ENCODE measurements at places on chromosomes 5 and 9.
A peak's percentile ranks its signal among the peaks of the same experiment; 100 is the strongest.

DNA sequence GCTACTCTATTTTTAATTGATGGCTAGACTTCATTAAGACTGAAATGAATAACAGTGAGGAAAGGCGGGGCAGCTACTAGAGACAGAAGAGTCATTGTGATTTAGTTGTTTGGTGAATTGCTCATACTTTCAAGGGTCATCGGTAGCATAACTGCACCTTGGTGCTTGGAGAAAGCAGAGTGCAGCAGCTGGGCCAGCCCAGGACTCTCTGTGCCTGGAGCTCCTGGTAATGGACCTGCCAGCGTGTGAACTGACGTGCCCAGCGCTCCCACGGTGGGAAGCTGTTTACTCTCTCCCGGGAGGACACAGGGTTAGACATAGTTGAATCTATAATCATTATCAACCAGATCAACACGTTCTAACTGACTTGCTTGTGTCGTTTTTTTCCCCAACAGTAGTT is 42.9 kb downstream of the LURAP1L start:
- no peak for DNase-seq

DNA sequence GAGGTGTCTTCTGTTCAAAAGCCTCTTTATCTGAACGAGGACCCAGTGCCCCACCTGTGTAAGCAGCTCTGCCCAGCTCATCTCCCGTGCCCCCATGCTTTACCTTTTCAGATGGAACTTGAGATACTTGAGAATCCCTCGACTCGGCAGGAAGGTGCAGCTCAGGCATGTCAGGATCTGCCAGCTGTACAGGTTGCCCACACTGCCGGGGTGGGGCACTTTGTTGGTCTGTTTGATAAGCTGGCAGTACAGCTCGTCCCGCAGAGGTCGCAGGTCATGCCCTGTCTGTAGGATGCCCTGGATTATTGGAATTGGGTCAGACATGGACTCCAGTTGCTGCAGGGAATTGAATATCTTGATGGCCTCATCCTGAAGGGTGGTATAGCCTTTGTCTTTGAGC is 58.0 kb upstream of the RETREG1 start:
- DNase-seq = no peak

DNA sequence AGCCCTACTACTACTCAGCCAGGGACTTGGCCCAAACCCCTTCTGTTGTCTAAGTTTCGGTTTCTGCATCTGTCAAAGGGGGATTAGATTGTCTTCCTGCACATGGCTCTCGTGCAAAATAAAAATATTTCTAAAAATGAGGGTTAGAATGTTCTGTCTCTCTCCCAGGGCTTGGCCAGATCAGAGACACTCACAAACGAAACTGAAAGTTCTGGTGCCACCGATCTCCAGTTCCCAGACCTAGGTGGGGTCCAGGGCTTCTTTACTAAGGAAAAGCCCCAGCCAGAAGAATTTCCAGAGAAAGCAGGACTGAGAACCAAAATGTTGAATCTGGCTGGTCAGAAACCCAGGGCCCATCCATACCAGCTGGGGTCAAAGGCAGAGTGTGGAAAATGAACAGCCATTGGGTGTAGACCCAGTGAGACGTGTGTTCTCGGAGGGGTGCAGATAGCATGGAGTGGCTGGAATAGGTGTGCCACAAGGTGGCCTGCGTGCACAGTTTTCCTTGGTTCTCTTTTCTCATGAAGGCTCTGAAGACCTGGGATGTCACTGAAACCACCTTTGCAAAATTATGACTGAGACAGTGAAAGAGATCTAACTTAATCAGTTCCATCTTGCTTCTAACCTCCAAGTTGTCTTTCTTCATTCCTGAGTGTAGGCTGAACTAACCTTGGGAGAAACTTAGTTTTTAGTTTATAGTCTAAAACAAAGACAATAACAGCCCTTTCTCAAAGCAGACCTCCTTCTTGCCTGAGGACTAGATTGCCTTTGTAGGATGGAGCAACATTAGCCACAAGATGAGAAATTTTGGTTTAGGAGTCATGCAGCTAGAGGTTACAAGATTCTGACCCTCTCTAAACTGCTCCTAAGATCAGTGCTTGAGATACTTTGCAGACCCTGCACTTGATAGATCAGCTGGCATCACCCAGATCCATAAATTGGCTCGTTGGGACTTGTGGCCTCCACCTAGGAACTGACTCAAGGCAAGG is 2.3 kb upstream of the SLC23A1 start:
- DNase-seq = no peak

GRCh38 chr5:173535976-173536639 is 80.3 kb downstream of the BOD1 start:
- DNase-seq = no peak

- no peak for DNase-seq
These were observed 35.2 kb upstream of the CAST start for GRCh38 chr5:96626956-96627355.

- no peak for DNase-seq
These were observed 217.0 kb downstream of the FBXL7 start for GRCh38 chr5:15717001-15717400.

DNA sequence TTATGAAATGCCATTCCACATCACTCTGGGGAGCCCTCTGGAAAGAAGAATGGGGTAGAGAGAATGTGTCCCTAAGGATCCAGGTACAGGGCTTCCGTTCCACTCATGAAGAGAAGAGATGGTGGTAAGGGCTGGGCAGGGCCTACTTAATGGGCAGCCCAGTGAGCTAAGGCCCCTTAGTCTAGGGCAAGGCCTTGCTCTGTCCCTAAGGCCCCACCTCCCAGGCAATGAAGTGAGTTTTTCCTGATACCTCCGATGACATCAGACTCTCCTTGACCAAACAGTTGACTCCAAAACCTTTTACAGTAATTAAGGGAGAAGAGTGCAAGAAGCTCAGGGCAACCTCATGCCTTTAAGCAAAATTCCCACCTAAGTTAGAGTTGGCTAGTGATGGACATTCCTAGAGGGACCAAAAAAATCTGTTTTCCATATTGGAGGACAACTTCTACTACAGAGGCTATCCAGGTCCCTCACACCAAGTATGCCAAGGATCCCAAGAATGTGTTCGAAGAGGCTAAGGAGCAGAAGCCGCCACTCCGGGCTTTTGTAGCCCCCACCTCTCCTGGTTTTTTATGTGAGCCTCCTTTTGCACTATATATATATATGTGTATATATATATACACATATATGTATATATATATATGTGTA is 5.9 kb downstream of the KLF9 start:
- DNase-seq = no peak

- no peak for DNase-seq
These were observed 36.2 kb upstream of the TTC1 start for GRCh38 chr5:159972538-159973362.

GRCh38 chr9:87193925-87194868 is 246.9 kb upstream of the GAS1 start:
- no peak for DNase-seq

GRCh38 chr9:14343261-14344031 is 29.5 kb upstream of the NFIB start:
- peak; percentile 100 for DNase-seq

- no peak for DNase-seq
These were observed 54.0 kb upstream of the ROR2 start for GRCh38 chr9:92004045-92004392.

DNA sequence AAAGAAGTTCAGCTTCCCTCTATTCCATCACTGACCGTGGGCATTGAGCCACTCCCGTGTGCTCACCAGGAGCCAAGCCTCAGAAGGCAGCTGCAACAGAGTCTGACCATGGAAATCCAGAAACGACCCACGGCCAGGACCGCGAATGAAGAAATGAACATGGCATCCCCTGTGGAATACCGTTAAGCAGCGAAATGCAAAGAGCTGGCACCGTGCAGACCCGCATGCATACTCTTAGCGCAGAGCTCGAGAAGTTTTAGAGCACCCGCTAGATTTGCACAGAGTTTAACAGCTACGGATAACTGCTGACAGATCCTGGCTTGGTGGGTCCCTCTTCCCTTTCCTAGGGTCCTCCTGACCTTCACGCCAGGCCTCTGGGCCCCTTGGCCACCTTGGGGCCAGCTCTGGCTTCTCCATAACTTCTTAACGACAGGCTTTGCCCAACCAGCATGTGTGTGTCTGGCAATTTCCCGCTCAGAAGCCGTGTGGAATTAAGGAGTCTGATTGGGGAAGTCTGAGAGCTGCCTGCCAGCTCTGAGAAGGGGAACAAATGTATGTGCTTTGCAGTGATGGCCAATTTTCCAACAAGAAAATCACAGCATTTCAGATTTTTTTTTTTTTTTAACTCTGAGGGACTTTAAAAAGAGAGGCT is 75.3 kb upstream of the COL5A1 start:
- no peak for DNase-seq

- DNase-seq = no peak
These were observed 33.9 kb upstream of the RAD23B start for GRCh38 chr9:107249131-107249533.

- no peak for DNase-seq
These were observed 49.6 kb upstream of the ATP10B start for GRCh38 chr5:160901656-160902055.

- DNase-seq = no peak
These were observed 135.8 kb downstream of the SNCAIP start for GRCh38 chr5:122447879-122448278.

DNA sequence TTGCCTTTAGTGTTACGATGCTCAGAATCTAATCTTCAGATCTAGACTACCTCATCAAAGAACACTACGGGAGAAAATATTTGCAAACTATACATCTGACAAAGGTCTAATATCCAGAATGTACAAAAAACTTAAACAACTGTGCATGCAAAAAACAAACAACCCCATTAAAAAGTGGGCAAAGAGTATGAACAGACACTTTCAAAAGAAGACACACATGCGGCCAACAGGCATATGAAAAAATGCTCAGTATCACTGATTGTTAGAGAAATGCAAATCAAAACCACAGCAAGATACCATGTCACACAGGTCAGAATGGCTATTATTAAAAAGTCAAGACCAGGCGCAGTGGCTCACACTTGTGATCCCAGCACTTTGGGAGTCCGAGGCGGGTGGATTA is 31.0 kb upstream of the MEGF9 start:
- no peak for DNase-seq

DNA sequence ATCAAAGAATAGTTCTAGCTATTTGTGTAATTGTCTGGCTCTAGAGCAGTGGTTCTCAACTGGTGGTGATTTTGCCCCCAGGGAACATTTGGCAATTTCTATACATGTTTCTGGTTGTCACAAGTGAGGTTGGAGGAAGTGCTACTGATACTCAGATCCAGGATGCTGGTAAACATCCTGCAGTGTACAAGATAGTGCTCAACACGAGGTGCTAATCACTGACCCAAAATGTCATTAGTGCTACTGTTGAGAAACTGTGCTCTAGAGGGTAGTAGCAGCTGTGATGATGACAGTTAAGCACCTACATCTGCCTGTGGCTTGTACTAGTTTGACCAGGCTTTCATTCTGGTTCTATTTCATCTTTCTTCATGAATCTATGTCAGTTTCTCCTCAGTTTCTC is 22.1 kb downstream of the LRRC19 start:
- DNase-seq = no peak

DNA sequence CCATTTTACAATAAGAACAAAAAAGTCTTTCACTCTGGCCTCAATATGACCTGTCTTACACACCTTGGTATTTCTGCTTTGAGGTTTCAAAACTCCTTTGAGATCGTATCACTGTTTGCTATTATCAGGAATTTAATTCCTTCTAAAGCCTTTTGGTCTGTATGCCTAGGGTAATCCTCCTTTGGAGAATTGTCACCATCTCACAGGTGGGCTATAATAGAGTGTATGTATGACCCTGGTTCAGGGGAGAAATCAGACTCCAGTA is 13.7 kb downstream of the CMYA5 start:
- no peak for DNase-seq

DNA sequence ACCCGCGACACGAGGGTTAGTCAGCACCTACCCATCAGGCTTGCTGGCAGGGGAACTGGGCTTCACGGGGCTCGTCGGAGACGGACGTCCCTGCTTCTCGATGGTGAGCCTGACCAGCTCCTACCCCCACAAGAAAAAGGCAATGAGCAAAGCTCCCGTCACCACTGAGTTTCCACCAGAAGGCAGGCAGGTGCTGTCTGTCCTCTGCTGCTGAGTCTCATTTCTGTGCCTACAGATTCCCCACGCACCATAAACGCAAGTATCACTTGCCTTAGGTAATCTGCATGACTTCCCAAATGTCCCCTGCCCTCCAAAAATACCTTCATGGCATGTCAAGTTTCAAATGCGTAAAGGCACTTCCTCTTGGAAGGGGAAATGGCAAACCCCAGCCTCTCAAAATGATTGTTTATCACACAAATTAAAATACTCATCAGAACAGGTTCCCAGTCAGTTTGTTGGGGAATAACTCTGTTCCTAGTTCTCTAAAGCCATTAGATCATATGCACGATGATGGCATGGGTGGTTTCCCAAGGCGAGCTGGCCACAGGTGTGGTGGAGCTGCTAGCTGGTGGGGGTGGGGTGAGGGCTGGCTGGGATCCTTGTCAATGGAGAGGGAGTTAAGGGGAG is 85.0 kb downstream of the PRRT1B start:
- DNase-seq = no peak

- DNase-seq = no peak
These were observed 81.5 kb upstream of the MSX2 start for GRCh38 chr5:174642816-174643405.

GRCh38 chr5:171837522-171837921 is 51.9 kb downstream of the SMIM23 start:
- DNase-seq = no peak

- no peak for DNase-seq
These were observed 66.3 kb upstream of the PRRC1 start for GRCh38 chr5:127451096-127451495.

DNA sequence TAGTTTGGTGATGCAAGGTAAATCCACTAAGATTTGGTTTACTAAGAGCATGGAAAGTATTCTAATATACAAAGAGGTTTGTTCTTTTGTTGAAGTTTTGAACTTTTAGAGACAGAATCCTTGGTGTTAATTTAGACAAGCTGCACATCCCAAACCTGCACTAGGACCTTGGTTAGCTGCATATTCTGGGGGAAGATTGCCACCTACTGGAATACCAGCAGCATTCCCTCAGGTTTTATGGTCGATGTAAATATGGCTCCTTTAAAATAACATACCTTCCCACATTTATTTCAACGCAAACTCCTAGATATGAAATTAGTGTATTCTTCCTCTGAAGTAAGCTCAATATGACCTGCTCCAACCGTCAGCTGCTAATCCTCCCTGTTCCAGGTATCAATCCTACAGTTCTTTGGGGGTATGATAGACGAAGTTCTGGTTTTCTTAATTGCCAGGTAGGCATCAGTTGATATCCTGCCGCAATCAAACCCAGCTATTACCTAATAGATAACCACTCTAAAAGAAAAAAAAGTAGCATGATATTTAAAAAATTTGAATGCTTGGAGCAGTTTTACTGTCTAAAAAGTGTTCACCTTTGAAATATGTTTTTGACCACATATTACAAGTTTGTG is 624.1 kb downstream of the ISL1 start:
- peak; percentile 37 for DNase-seq

- no peak for DNase-seq
These were observed 105.2 kb downstream of the WNK2 start for GRCh38 chr9:93288891-93289883.

DNA sequence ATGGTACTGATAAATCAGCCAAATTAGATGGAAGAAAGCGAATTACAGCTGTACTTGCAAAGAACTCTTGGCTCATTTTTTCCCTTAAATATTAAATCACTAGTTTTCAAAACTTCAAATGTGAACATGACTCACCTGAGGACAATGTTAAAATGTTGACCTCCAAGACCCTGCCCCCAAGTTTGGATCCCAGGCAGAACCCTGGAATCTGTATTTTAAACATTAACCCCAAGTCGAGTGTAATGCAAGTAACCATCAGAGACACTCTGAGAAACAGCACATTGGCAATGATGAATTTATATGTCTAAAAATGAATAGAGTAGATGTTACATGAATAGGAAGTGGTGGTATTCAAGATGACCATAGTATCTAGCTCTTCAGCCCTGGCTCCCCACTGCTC is 2.3 kb upstream of the CD274 start:
- DNase-seq = no peak

GRCh38 chr5:104733063-104733669 is 1170.6 kb upstream of the NUDT12 start:
- DNase-seq = peak; percentile 69

All from NCI-H446 treated with DMSO at 0.1 percent for 48 hours (cell line).